ENCODE measurements at places on chromosomes 3 and 15.

DNA sequence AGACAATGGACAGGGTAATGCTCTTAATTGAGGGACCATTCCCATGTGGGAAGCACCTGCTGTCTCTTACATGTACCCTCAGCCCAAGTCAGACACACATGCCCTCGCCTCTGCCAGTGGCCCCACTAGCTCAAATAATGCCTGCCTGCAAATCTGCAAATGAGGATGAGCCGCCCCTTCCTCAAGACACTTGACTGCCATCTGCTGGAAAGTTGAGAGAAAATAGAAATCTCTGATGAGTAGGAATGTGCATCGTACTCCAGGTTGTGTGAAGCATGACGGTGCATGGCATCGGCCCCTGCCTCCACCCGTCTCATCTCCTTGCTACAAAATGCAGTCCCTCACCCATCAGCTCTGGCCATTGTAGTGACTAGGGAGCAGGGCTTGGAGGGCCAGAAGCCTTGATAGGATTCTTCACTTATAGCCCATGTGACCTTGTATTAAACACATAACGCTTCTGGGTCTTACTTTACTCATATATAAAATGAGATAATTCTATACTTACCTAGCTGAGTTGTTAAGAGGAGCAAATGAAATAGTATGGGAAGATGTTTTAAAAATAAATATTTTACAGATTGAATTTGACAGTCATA is 6.3 kb upstream of the SCN5A start:
- no peak for DNase-seq

- no peak for DNase-seq
These were observed at the start of gene GCNT3 for GRCh38 chr15:59611276-59612260. TSS of gene GCNT3 (plus strand) at chr15:59611783. CDS start at chr15:59618239, 6,456 bp downstream.

DNA sequence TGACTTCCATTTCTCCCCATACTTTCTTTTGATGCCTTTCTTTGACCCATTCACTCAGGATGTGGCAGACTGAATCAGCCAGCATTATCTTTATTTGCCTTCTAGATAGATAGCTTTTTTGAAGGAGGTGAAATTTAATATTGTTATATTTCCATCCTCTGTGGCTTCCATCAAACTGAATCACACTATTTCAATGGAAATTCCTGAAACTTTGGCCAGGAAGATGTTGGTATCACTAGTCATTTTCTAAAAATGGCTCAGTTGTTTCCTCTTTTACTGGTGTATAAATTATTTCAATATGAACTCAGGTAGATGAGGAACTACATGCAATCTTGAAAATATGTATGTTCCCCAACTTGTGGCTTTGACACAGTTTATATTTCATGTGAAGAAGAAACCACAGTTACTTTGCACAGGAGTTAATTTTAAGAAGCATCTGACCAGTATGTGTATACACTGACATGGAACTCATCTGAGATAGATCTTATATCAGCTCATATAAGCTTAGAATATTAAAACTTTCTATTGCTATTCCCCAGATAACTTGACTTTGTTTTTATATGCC is 248.3 kb downstream of the CGGBP1 start:
- no peak for DNase-seq

GRCh38 chr3:4461468-4462090 is 5.5 kb downstream of the SUMF1 start:
- DNase-seq: no peak

GRCh38 chr3:150861851-150862250 is 43.4 kb downstream of the MINDY4B start:
- DNase-seq: no peak

Measured in Peyer's patch (tissue), 4 donors.